Stimulated activated CD4-positive, alpha-beta T cell treated with anti-CD3 and anti-CD28 coated beads, Interleukin-1b, Interleukin-23, amount 100 ng/mL, for 24 hours (primary cell): ENCODE measurements at places on chromosomes 11 and 22.

DNA sequence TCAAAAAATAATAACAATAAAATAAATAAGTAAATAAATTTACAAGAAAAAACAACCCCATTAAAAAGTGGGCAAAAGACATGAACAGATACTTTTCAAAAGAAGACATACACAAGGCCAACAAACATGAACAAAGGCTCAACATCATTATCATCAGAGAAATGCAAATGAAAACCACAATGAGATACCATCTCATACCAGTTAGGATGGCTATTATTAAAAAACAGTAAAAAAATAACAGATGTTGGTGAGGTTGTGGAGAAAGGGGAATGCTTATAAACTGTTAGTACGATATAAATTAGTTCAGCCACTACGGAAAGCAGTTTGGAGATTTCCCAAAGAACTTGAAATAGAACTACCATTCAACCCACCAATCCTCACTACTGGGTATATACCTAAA lies 44.6 kb downstream of the PRCP start:
- DNase-seq, result no peak

GRCh38 chr11:828506-829175 lies 922 bp downstream of the CRACR2B start:
- no peak for DNase-seq

DNA sequence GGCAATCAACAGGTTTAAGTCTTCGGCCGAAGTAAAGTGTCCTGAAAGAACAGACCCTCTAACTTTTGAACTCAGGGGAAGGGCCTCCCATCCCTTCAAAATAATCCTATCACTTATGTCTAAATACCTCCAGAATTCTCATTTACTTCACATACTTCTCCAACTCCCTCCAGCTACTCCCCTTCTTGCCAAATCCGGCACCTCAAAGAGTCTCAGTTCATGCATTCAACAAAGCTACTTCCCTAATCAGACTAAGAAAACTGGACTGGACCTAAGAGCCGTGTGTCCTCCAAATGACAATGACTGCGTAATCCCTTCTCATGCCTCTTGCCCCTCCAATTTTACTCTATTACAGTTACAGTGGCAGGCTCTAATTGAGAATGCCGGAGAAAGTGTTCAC lies 1.3 kb downstream of the DDB1 start:
- DNase-seq, result no peak

DNA sequence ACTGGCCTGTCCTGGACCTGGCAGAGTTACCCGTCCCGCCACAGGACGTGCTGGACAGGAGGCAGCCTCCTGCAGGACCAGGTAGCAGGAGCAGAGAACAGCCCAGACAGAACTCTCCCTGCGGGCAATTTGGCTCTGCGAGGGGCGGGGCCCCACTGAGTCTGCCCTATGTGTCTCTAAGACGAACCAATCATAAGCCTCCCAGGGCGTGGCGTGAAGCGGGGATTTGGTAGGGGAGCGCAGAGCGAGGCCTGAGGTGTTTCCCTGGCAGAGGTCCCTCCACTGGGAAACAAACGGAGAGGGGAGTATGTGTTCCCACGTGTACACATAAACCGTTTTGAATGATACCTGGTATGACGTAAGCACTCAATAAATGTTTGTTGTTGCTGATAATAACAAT lies 7.4 kb downstream of the CD82 start:
- DNase-seq, result no peak

DNA sequence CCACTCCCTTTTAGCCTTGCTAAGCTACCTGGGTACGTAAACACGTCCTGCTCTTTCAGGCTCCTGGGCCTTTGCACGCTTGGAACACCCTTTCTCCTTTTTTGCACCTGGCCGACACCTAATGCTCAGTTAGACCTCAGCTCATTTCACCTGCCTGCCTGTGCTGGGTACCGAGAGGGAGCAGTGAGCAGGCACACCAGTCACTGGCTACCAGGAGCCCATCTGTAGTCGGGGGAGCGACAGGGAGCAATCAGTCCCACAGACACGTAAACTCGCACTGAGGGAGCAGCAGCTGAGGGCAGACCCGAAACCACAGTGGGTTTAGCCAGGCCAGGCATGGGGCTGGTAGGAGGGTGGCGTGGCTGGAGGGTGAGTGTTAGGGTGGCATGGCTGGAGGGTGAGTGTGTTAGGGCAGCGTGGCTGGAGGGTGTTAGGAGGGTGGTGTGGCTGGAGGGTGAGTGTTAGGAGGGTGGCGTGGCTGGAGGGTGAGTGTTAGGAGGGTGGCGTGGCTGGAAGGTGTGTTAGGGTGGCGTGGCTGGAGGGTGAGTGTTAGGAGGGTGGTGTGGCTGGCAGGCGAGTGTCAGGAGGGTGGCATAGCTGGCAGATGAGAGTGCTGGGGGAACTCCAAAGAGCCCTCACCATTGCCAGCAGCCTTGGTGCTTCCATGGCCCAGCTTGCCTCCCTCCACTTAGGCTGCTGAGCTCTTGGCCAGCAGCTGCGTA lies 6.4 kb upstream of the GTSE1 start:
- no peak for DNase-seq

- DNase-seq, result no peak
These were observed 189.8 kb downstream of the SNX19 start for GRCh38 chr11:130726234-130727037.

- no peak for DNase-seq
These were observed 214.3 kb downstream of the LRRC4C start for GRCh38 chr11:41245184-41245583.

- DNase-seq, result no peak
These were observed 5.5 kb downstream of the VPS37C start for GRCh38 chr11:61155741-61156140.

- peak; percentile 39 for DNase-seq
These were observed 8.7 kb upstream of the LAYN start for GRCh38 chr11:111531687-111532364.

DNA sequence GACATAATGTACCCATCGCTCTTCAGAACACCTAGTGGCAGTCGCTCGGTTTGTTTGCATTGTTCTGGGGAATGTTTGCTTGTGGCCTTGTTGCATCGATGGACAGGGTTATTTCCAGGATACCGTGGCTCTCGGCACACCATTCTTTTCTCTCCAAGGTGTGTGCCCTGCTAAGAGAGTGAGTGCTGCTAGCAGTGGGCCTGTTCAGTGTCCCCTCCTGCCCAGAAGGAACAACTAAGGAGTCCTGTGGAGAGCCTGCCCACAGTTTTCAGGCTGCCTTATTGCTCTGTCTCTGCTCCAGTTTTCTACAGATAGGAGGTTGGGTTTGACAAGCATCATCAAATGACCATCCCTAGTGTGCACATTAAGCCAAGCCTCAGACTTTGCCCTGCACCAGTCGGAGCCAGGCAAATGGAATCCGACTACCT lies 1.4 kb downstream of the CRY2 start:
- no peak for DNase-seq

DNA sequence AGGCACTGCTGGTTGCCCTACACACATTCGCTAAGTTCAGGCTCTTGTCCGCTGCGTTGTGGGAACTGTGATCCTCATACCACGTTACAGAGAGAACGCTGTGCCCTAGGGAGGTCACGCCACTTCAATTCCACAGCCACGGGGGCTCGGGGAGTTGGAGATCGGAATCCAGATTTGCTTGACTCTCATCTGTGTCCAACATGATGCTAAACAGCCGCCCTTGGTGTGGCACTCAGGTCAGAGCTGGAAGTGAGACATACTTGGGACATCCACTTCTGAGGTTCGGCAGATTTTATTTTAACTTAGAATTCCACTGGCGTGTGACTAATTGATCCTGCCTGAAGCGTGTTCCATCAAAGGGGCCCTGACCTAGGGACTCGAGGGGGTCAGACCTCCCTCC lies 41.7 kb downstream of the RIBC2 start:
- DNase-seq, result no peak

- no peak for DNase-seq
These were observed 25.5 kb upstream of the SHISAL1 start for GRCh38 chr22:44338177-44338810.

GRCh38 chr11:69292221-69292648 lies 1.7 kb upstream of the MYEOV start:
- DNase-seq, result no peak

DNA sequence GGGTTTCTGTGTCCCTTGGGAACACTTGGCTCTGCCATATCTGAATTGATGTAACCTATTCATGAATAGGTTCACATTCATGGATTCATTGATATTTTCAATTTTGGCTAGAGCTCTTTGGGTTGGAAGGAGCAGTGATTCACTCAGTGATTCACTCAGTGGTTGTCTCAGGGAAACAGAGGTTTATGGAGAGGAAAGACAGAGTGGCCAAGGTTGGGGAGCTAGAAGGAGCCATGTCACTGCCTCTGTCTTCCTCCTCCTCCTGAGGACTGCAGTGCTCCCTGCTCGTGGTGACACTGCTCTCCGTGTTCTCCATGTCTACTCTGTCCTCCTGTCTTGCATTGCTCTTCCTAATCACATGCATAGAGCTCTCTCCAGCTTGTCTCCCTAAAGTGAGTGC lies 17.4 kb downstream of the CEP164 start:
- DNase-seq, result no peak

GRCh38 chr11:46290598-46291309 lies 13.3 kb downstream of the CREB3L1 start:
- DNase-seq, result no peak

DNA sequence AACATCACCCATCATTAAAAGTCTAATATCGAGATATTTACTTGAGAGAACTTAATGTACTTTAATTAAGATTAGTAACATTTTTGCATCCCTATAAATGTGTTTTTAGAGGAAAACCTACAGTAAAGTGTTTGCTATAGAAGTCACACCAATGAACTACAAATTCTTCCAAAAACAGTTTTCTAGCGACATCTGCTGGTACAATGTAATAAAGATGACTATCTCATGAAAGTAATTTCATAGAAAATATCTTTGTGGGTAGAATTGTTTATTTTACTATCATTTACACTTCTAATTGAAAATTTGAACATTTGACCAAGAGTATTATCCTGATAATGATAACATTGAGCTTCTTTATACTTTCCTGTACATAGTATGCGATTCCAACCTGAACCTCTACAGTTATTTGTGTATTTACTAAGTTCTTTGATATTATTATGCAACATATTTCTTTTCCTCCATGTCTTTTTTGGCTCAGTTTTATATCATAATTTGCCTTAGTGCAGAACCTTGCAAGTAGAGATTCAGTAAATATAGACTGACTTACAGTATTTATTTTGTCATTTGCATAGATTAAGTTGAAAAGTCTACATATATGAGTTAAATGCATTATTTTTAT lies 252.7 kb downstream of the TMEM135 start:
- DNase-seq, result no peak

GRCh38 chr11:97033178-97033577 lies 643.4 kb downstream of the JRKL start:
- no peak for DNase-seq

- DNase-seq, result no peak
These were observed 294.0 kb upstream of the CTSC start for GRCh38 chr11:88631497-88631896.

DNA sequence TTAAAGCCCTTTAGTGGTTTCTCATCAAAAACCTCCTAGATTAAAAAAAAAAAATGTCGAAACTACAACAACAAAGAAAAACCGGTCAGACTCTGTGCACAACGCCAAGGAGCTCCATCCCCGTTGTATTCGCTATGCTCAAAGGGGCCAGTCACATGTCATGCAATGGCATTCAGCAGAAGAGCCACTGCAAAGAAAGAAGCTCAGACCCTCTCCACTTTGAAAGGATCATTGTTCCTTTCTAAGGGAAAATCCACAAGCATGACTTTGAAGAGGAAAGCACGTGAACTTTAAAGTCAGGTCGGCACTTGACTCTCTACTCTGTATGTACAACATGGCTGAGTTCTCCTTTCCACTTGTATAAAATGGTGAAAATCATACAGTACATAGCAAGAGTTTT lies 655.6 kb downstream of the ETS1 start:
- no peak for DNase-seq

- no peak for DNase-seq
These were observed 34.6 kb upstream of the MMP13 start for GRCh38 chr11:102990145-102990544.

DNA sequence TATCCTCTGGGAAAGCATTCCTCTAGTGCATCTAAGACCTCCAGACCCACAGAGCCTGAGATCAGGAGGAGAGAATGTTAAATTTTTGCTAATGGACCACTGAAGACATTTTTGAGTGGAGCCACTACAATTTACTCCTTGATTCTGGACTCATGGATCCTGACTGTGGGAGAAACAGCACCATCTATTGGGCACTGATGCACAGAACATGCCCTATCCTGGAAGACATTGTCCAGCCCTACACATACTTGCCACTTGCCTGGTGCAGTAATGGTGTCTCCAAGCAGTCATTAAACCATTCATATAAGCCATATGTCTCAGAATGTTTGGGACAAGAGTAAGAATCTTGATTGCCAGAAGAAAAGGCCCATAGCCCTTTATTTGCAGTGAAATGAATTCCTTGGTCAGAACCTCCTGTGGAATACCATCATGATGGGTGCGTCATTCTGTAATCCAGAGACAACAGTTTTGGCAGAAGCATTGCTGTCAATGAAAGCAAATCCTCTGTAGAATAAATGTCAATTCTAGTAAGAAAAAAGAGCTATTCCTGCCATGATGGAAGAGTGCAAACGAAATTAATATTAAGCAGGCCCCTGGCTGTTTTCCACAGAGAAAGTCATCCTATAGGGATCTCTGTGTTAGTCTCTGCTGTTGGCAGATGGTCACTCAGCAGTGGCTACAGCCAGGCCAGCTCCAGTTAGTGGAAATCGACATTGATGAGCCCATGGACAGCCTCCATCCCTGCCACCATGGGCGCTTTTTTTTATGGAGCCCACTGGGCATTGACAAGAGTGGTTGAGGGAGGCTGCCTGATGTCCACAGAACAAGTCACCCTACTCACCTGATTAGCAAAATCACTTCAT lies 43.5 kb downstream of the GGTLC2 start:
- DNase-seq, result no peak

DNA sequence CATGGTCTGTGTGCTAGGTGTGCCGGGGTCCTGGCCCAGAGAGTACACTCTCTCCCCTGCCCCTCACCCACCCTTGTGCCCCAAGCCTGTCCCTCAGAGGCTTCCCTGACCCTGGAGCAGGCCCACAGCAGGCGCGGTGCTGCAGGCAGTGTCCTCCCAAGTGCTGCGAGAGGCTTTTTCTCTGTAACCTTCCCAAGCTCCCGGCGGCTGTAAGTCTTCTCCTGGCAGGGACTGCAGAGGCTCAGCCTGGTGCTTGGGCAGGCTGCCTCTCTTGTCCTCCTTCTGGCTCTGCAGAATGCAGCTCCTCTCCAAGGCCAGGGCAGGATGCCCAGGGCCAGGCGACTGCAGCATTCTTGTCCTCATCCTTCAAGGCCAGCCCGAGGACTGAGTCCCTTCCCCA lies 15.9 kb downstream of the RFPL1 start:
- DNase-seq, result no peak
